ENCODE measurements at places on chromosomes 12 and 14.
A peak's percentile ranks its signal among the peaks of the same experiment; 100 is the strongest.

DNA sequence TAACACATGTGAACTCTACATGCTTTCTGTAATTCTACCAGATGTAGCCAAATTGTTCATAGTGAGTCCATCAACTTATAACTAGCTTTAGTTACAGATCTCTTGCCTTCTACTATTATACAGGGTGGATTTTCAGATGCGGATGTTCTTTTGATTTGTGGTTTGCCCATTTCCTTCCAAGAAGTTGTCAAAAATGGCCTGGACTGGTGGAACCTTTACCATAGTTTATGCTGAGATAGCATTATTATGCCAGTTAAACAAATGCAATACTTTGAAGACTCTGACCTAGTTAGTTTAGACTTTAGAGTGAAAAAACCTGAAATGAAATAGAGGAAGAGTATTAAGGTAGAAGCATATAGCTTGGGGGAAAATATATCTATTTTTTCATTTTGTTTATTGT is 27.4 kb upstream of the CFL2 start:
- no peak for DNase-seq

DNA sequence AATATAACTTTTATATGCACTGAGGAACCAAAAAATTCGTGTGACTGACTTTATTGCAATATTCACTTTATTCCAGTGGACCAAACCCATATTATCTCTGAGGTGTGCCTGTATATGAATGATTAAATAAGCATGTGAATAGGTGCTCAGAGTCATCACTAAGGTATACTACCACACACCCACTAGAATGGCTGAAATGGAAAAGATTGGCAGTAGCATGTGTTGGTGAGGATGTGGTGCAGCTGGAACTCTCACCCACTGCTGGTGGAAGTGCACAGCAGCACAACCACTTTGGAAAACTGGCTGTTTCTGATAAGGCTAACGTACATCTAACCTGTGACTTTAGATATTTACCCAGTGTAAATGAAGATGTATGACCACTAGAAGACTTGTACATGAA is 36.8 kb downstream of the GOLGA5 start:
- DNase-seq: no peak

- DNase-seq: peak; percentile 3
These were observed 25.9 kb upstream of the PPFIBP1 start for GRCh38 chr12:27498149-27498548.

- DNase-seq: no peak
These were observed 31.4 kb upstream of the SLC2A13 start for GRCh38 chr12:40137252-40137651.

DNA sequence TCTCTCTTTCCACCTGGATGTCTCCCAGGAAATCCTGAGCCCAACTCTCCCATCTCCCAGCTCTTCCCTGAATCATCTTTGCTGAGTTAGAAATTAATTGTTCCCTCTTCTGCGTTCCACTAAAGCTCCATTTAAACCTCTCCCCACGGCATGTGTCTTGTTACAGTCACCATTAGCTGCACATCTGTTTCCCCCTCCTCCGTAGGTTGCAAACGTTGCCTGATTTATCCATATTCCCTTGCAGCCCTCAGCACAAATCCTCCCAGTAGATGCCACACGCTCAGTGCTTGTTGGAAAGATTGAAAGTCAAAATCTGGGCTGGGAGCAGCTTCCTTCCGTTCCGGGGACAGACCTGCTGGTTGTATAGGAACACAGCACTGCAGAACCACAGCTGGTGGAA is 90.4 kb downstream of the SLC24A4 start:
- DNase-seq: no peak

DNA sequence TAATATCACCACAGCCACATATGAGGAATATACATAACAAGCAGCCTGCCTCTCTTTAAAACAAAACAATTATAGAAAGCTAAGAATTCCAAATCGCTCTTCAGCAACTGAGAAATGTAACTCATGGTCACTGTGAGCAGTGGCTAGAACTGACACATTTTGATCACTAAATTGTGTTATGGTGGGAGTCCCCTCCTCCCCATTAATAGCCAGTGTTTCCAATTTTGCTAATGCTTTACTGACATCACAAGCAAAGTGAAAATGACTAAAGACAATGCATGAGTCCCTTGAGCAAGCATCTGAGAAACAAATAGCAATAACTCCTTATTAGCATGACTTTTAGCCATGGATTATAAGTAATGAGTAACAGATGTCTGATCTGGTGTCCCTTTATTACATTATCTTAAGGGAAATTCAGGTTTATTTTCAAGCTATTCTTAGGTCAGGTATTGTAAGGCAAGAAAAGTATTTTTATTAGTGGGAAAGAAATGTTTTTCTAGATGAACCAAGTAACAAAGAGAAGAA is 148.3 kb downstream of the KCNH5 start:
- no peak for DNase-seq
